Activated T-cell treated with anti-CD3 and anti-CD28 coated beads, Interleukin-2, amount 50 U/mL, for 72 hours (primary cell): ENCODE measurements at places on chromosomes 4 and X.

GRCh38 chr4:61374447-61374891 lies 174.3 kb downstream of the ADGRL3 start:
- H3K4me1 ChIP-seq: no peaks in the 10 kb centered on the region
- no peak for DNase-seq
- H3K27ac ChIP-seq: no peak overlapping the region

GRCh38 chrX:41259516-41259915 lies 74.4 kb upstream of the DDX3X start:
- peaks cover 7% of the 10 kb centered on the region for H3K27me3 ChIP-seq
- peaks cover 2% of the 10 kb centered on the region for H3K36me3 ChIP-seq
- H3K27ac ChIP-seq: no peak overlapping the region
- H3K4me1 ChIP-seq: peaks cover 4% of the 10 kb centered on the region
- H3K4me3 ChIP-seq: no peak overlapping the region
- no peak for DNase-seq

GRCh38 chr4:4320528-4320927 lies 30.5 kb downstream of the ZBTB49 start:
- H3K36me3 ChIP-seq: peaks cover 3% of the 10 kb centered on the region
- no peak for DNase-seq
- no peaks in the 10 kb centered on the region for H3K4me1 ChIP-seq
- H3K27me3 ChIP-seq: no peaks in the 10 kb centered on the region

- peaks cover 4% of the 10 kb centered on the region for H3K36me3 ChIP-seq
- H3K4me1 ChIP-seq: peaks cover 18% of the 10 kb centered on the region
- no peak overlapping the region for H3K4me3 ChIP-seq
- H3K27ac ChIP-seq: no peak overlapping the region
- no peak for DNase-seq
Measured at GRCh38 chr4:123503698-123504363, 107.2 kb downstream of the SPRY1 start.

DNA sequence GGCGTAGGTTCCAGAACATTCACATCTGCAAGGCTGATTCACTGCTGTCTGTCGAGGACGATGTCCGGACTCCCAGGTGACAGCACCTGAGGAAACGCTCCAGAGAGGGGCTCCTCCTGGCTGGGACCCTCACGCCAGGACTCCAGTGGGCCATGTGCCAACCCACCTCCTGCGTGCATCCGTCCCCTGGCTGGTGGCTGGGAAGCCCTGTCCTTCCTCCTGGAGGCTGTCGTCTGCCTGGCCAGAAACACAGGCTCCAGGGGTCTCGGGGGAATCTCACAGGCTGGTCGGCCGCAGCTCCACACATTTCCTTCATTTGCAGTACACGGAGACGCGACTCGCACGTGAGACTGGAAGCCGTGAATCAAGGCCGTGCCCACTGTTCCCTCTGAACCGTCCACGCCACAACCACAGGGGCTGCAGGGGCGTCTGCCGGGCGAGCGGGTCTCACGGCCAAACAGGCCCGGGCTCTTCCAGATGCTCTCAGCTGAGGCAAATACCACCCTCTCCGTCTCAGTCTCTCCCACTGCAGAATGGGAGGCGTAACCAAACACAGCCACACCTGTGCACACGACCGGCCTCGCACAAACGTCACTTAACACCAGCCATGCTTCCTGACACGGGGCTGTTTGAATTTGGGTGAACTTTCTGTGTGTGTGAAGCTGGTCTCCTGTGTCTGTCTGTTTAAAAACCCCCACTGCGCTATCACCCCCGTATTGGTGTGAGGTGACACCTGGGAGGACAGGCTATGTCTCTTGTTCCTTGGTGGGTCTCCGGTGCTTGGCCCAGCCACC lies 38.7 kb upstream of the MXD4 start:
- no peaks in the 10 kb centered on the region for H3K36me3 ChIP-seq
- peaks cover 28% of the 10 kb centered on the region for H3K4me1 ChIP-seq
- no peak overlapping the region for H3K27ac ChIP-seq
- DNase-seq: no peak
